ENCODE measurements at places on chromosomes 3 and 15.
A peak's percentile ranks its signal among the peaks of the same experiment; 100 is the strongest.

- peak; percentile 12 for DNase-seq
Measured at GRCh38 chr15:51861557-51862359, 32.3 kb downstream of the TMOD3 start.

GRCh38 chr3:150414959-150415358 is 6.9 kb downstream of the TSC22D2 start:
- no peak for DNase-seq

GRCh38 chr15:79349525-79349924 is 38.6 kb downstream of the TMED3 start:
- DNase-seq = no peak

DNA sequence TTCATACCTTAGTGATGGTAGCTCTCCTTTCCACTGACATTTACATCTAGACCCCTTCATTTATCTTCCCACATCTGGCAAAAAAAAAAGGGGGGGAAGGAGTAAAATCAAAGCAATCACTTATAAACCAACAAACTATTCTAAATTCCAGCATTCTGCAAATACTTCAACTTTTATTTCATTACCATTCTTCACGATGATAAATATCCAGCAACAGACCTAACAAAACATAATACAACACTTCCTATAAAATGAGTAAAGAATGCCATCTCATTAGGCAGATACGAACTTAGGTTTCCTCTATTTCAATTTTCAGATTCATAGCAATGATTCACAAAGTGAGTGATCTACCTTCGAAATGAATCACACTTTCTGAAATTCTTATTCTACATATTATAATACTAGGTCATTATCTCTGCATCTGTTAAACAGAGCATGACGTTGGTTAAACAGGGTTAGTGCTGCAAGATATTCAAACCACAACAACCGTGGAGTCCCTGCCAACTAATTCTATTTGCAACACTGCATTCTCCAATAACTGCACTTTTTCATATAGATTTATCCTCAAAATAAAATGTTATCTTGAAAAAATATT is at the start of gene LRRFIP2:
Gene LRRFIP2, minus strand, starts transcription at position 51 of the 595 bp plus-strand sequence. CDS start 25,599 bp downstream, outside the sequence.
- no peak for DNase-seq

- DNase-seq = no peak
Measured at GRCh38 chr3:13480340-13481318, 523 bp downstream of the HDAC11 start.

- no peak for DNase-seq
Measured at GRCh38 chr3:34439796-34440195, 641.4 kb downstream of the PDCD6IP start.

DNA sequence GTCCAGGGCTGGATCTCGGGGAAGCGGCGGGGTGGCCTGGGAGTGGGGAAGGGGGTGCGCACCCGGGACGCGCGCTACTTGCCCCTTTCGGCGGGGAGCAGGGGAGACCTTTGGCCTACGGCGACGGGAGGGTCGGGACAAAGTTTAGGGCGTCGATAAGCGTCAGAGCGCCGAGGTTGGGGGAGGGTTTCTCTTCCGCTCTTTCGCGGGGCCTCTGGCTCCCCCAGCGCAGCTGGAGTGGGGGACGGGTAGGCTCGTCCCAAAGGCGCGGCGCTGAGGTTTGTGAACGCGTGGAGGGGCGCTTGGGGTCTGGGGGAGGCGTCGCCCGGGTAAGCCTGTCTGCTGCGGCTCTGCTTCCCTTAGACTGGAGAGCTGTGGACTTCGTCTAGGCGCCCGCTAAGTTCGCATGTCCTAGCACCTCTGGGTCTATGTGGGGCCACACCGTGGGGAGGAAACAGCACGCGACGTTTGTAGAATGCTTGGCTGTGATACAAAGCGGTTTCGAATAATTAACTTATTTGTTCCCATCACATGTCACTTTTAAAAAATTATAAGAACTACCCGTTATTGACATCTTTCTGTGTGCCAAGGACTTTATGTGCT is 527 bp downstream of the B2M start:
- DNase-seq = peak; percentile 45

- DNase-seq = no peak
Measured at GRCh38 chr3:171591070-171591469, 130.9 kb upstream of the TNIK start.

GRCh38 chr3:183807209-183807728 is 18.1 kb downstream of the MAP6D1 start:
- DNase-seq = no peak

GRCh38 chr3:95752199-95752598 is 1062.2 kb upstream of the EPHA6 start:
- no peak for DNase-seq

DNA sequence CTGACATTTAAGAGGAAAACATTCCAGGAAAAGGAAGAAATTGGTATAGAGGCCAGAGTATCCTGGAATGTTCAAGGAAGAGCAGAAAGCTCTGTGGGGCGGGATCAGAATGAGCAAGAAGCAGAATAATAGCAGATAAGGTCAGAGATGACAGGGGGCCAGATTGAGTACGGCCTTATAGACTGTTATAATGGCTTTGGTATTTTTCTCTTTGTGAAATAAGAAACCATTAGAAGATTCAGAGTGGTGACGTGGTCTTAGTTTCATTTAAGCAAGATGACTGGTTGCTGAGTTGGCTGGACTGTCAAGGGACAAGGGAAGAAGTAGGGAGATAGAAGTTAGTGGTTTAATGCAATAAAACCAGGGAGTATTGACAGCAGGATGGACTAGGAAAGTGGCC is 218.3 kb upstream of the SOX2 start:
- DNase-seq = no peak

GRCh38 chr15:64149893-64150578 is 1.5 kb upstream of the SNX22 start:
- DNase-seq = no peak

DNA sequence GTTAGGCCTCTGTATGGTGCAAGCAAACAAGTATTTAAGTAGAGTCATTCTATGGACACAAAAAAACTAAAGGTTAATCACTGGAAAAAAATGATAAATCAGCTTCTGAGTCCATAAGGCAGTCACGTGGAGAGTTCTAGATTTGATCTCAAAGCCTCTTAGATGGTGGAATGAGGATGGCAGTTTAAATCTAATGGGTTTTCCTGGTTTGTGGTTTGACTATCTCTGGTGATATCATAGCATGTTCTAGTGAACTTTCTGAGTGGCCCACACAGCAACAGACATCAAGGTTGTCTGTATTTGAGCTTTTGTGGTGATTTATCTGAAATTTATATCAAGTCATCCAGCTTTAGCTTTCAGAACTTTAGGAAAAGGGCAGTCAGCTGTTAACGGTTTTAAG is 52.4 kb downstream of the ILDR1 start:
- DNase-seq = no peak

GRCh38 chr3:15387735-15388134 is 39.6 kb downstream of the METTL6 start:
- DNase-seq = no peak

DNA sequence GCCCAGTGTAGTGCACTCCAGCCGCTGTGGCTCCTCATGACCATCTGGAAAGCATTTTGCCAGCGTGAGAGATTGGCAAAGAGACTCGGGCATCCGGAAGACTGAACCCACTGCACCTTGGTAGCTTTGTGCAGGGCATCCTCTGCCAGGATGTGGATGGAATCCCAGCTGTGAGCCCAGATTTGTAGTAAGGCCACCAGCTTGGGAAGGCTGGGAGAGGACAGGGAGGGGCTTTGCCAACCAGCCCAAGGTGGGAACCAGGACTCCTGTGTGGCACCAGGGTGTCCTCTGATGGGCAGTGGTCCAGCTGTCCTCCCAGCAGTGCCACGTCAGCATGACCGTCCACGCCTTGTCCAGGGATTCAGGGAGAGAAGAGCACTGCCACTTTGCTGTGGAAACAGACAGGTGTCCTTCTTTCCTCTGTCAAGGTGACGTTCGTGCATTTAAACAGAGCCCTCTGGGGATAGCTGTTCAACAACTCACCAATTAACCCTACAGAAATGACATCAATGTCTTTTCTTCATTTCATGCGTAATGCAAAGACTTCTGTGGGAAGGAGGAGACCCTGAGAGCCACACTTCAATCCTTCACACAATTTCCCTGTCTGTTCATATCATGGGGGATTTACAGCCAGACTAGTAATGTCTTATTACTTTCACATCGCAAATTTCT is 19.1 kb downstream of the KLF15 start:
- no peak for DNase-seq

- no peak for DNase-seq
Measured at GRCh38 chr3:62602987-62603386, 229.6 kb upstream of the FEZF2 start.

DNA sequence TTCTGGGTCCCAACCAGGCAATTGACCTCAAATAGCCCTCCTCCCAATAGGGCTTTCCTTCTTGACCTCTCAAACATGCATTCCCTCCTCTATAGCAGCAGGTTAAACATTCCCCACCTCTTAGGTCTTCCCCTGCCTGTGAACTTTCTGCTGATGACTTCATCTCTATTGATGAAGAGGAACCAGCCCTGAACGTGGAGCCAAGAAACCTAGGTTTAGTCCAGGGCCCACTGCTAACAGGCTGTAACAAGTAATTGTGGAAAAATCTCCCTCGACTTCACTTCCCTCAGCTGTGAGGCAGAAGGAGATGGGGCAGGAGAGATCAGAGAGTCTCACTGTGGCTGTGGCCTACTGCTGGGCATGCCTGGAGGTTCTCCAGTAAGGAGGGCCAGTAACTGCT is 24.7 kb downstream of the ILDR1 start:
- no peak for DNase-seq

DNA sequence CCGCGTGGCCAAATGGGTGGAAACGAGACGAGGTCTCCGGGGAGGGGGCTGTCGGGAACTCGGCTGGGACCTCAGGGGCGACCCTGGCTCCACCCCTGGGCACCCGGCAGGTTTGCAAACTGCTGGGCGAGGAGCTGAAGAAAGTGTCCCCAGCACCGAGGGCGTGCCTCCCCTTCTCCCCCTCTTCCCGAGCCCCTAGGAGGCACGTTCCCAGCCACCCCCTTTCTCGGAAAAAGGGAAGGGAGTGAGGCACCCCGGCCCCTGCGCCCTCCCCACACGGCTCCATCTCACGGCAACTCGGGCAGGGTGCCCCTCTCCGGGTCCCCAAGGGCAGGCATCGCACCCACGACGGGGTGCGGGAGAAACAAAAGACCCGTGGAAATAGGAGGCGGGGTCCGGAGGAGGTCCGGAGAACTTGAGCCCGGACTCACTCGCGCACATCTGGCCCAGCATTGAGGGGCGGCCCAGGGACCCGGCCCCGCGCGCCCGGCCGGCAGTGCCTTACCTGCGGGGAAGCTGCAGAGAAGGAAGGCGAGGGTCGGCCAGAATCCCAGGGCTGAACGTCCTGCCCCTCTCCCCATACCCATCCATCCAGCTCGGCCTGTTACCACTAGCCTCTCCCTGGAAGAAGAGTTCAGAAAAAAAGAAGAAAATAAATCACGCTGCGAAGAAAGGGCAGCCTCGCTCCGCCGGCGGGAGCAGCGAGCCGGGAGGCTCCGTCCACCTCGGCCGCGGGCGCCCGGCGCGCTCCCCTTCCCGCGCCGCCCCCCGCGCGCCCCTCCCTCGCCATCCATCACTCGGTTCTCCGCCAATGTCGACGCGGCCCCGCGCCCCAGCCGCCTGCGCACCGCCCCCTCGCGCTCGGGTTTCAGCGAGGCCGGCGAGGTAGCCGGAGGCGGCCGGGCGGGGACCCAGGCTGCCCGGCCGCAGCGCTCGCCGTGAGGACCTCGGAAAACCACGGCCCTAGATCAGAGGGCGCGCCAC is 16.3 kb downstream of the RGMA start:
- DNase-seq = no peak

GRCh38 chr3:89000886-89001285 is 106.5 kb upstream of the EPHA3 start:
- no peak for DNase-seq

DNA sequence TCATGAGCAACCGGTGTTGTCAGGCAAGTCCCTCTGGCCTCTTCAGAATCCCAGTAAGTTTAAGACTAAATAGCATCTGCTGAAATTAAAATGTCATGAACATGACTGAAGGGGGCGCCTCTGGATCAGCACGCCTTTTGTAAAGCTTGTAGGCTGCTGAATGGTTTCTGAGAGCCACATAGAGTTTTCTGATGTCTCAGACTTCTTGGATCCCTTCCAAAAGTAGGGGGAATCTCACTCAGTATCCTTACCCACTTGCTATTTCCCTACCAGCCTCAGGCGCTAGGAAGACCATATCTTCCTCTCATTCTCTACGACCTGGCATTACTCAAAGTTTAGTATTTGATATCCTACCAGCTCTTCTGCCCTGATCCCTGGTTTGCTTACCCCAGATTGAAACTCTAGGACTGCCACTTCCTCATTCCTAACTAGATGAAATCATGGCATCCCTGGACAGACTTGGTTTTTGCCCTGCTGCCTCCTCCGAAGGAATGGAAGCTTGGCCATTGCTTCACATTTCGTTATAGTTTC is 62.7 kb upstream of the CD47 start:
- no peak for DNase-seq

DNA sequence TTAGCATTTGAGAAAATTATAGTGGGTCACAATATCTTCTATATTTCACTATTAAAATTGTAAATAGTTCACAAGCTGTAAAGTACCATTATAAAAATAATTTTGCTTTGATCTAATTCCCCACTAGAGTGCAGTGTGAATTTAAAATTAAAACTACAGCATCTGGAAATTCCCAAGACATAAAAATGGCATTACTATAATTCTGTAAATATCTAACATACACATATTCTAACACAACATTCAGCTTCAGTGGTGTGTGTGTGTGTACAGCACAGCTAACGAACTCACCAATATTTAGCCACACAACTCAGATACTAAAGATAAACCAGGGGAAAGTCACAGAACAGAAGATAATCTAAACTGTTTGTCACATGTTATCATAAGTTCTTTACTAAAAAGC is 424.9 kb upstream of the ZNF385D start:
- no peak for DNase-seq

GRCh38 chr15:74889390-74889882 is 406 bp upstream of the MPI start:
- DNase-seq = no peak

DNA sequence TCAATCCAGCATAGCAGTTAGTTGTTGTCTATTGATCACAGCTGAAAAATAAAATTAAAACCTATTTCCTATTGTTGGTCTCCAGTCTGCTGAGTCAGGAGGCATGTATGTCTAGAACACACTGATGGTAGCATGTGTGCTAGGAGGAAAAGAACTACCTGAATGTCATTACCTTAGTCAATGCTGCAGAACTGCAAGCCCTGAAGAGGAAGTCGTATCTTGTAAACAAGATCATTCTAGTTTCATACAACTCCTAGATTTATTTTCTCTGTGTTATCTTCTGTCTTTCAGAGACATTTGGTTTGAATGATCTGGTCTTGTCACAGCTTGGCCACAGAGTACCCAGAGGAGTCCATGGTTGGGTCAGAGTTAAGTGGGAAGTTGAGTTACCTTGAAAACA is 110.0 kb upstream of the MRPL3 start:
- DNase-seq = no peak

DNA sequence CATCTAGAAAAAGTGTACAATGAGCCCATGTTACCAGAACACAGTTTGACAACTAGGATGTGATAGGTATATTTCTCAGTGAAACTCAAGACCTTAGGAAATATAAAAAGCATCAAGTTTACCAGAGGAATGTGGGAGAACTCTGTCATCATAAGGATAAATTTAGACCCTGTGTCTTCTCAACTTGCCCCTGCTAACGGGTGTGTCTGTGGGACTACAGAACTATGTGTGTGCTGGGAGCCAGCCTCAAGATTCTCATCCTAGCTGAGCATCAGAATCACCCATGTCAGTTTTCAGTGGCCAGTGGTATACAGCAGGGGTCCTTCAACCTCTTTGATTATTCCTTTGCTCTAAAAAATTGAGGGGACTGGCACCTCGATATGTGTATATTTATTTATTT is 393.3 kb downstream of the PLCL2 start:
- no peak for DNase-seq

- DNase-seq = no peak
Measured at GRCh38 chr3:12175844-12176453, 17.2 kb upstream of the TIMP4 start.

- no peak for DNase-seq
Measured at GRCh38 chr3:16907243-16907642, 22.5 kb downstream of the PLCL2 start.

Data from stimulated activated CD4-positive, alpha-beta T cell treated with anti-CD3 and anti-CD28 coated beads, Interleukin-15, amount 100 ng/mL, for 1 hour (primary cell).